Skeletal muscle tissue (tissue), 5 donors: ENCODE measurements at places on chromosomes 7 and 10. TPM values are rescaled to one million over a fixed set of nuclear protein-coding genes. Genes with fewer than 3 reads are reported as not detected.

EFCAB10 gene
- not detected for total RNA-seq

OR6B1 gene
- total RNA-seq: not detected

SAMD9 gene
- total RNA-seq: 3.1 TPM

TLX1 gene
- not detected for total RNA-seq

ADK gene
- total RNA-seq: 28.2 TPM

SPDYE1 gene
- not detected for total RNA-seq

VPS37D gene
- total RNA-seq: 3.1 TPM

MMD2 gene
- total RNA-seq: not detected

NPFFR1 gene
- under 0.01 TPM for total RNA-seq

SPDYE6 gene
- not detected for total RNA-seq

SLC37A3 gene
- 73.6 TPM for total RNA-seq

ACBD7 gene
- 1.6 TPM for total RNA-seq

OR2A12 gene
- not detected for total RNA-seq

LRRC4 gene
- total RNA-seq: 1.0 TPM

CYP2C19 gene
- not detected for total RNA-seq

CFAP58 gene
- under 0.01 TPM for total RNA-seq

ZNF804B gene
- total RNA-seq: not detected

EBLN1 gene
- under 0.01 TPM for total RNA-seq

OR6V1 gene
- not detected for total RNA-seq

KCNMA1 gene
- 18.8 TPM for total RNA-seq

TRPV5 gene
- total RNA-seq: not detected

SPDYE5 gene
- total RNA-seq: not detected

HTR5A gene
- not detected for total RNA-seq

LEP gene
- under 0.01 TPM for total RNA-seq

PNLIPRP1 gene
- total RNA-seq: not detected

DYNC1I1 gene
- total RNA-seq: 1.6 TPM

RASA4B gene
- 2.6 TPM for total RNA-seq

CHST3 gene
- 15.7 TPM for total RNA-seq

CCDC71L gene
- total RNA-seq: 5.2 TPM

IQUB gene
- 0.52 TPM for total RNA-seq

CRHR2 gene
- under 0.01 TPM for total RNA-seq

GPR146 gene
- 5.2 TPM for total RNA-seq

REPIN1 gene
- total RNA-seq: 31.3 TPM

ARL5B gene
- total RNA-seq: 16.7 TPM

ARHGAP19 gene
- total RNA-seq: 13.0 TPM

PPP1R17 gene
- not detected for total RNA-seq

C10orf53 gene
- not detected for total RNA-seq

CYP2C9 gene
- total RNA-seq: not detected
